NCI-H2081 (cell line): ENCODE measurements at places on chromosomes 13 and 19.

DNA sequence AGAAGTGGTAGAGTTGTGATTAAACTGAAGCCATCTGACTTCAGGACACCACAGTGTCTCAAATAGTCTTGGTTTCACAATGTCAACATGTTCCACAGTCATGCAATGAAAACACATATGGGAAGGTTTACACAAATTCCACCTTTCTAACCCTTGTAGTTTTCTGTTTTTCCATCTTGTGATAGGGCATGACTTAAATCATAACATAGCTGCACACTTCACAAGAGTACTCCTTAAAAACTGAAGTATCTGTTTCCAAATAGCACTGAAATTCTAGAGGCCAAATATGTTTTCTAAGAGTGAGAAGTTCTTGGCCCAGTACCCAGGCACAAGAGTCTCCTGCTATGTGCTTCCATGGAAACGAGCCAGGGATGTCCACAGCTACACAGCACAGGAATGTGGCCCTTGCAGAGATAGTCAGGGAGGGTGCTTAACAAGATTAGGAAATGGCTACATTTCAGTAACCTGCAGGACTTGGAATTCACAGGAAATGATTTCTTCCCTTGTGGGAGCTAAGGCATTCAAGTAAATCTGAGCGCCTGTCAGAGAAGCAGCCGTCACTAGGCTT is 269.1 kb downstream of the NDFIP2 start:
- DNase-seq: no peak

DNA sequence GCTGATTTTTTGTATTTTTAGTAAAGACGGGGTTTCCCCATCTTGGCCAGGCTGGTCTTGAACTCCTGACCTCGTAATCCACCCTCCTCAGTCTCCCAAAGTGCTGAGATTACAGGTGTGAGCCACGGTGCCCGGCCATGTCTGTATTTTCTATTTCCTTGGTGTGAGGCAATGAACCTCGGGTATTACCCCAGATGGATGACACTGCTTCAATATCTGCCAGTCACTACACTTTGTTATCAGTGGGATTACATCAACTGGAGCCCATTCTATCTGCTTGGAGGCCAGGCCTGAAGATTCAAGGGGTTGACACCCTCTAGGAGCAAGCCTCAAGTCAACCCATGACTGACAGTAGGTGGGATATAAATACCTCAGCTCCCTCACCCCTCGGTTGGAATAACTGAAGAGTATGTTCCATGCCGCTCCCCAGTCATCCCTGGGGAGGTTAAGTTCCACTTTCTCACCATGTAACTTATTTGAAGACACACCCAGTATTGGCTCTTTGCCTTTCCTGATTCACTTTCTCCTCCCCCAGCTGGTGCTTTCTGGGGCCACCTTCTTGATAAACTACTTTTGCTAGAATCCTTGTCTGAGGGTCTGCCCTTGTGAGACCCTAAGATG is 992 bp upstream of the ADGRE1 start:
- DNase-seq: no peak

GRCh38 chr19:9863759-9864158 is 28.6 kb downstream of the PIN1 start:
- no peak for DNase-seq

DNA sequence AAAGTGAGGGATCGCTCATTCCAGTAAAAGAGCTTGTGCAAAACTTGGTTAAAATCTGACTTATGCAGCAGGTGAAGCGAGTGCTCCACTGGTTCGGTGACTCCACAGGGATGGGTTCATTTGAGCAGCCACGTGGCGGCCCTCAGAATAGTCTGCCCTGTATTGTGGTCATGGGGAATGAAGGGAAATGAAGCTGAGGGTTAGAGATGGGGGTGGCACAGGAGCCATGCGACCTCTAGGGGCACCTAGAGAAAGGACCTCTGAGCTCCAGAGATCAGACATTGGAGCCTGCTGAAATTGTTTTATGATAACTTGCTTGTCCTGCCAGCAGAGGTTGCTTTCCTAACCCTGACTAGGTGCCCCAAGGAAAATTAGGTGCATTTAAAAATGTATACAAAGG is 26.6 kb downstream of the CBY2 start:
- DNase-seq: no peak

- DNase-seq: no peak
Measured at GRCh38 chr13:84393981-84394625, 511.8 kb upstream of the SLITRK1 start.

DNA sequence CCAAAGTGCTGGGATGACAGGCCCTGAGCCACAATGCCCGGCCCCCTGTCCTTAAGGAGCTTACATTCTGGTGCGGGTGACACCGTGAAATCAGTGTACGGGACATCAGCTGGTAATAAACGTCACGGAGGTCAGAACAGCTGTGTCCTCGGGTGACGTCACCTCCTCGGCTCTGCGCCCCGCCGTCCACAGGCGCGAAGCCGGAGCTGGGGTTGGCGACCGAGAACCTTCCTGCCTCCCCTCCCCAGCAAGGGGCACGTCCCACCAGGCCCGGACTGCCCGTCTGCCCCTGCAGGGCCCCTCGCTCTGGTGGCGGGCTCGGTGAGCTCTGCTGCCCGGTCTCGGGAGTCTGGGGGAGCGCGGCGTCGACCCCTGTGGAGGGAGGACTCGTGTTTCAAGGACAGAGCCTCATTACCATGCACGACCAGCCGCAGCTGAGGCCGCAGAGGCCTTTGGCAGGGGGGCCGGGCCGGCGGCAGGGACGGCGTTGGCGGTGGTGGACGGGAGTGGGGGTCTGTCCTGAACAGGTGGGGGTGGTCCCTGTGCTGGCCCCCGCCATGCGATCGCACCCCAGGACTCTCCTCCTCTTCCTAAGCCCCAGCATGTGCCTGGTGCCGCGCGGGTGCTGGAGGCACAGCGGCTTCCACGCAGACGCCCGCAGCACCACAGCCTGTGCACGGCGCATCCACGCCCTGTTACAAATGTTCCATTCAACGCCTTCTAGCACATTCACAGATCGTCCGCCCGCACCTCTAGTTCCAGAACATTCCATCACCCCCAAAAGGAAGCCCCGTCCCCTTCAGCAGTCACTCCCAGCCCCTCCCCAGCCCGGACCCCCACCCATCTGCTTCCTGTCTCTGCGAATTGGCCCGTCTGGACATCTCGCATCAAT is 5.4 kb downstream of the LINGO3 start:
- no peak for DNase-seq

DNA sequence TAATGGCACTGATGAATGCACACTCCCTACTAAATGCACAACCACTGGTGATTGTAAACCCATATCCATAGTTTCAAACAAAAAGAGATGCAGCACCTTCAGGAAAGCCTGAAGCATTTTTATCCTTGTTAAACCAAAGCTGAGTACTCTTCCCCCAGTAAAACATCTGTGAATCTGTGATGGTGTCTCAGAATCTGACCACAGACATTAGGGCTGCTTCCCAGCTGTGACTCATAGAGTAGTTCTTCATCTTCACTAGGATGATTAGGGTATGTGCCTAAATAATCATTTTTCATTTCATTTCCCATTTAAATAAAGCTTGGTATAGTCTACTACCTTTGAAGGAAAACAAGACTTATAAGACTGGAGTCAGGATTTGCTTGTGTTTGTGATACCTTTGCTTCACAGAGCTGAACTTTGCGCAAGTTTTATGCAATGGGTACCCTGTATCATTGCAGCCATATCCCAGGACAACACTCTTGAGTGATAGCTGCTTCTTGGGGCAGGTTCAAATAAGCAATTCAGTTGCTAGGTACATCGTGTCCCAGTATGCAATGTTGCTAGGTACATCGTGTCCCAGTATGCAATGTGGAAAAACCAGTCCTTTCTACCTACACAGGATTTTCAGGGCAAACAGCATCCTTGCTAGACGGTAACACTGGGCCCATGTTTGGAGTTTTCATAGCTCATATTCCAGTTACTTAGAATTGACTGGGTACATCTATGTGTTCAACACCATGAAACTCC is 277.1 kb downstream of the IRS2 start:
- no peak for DNase-seq

DNA sequence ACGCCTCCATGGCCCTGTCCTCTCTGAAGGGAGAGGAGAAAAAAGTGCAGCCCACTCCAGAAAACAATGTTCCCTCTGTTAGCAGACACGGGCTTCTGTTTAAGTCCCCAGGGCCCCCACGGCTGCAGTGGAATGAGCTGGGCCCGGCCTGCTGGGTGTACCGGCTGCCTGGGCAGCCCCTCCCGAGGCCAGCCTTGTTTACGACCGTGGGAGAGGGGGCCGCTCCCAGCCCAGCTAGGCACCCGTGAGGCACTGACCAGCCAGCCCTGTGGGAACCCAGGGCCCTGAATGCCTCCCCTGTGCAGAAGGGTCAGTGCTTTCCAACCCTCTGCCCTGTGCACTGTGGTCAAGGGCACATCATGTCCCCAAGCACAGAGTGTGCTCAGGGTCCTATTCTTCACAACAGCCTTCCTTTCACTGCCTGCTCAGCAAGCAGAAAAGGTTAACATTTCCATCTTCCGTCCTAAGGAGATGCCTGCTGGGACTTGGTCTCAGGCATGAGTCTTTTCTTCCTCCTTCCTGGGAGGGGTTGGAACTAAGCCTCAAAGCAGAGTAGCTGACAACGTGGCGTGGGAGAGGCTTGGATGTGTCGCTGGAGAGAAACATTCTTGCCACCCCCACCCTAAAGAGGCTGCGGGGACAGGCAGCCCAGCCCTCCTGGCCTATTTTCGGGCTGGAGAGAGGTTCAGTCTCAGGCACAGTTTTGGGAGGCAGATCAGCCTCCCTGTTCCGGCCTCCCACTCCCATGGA is 90.1 kb downstream of the RGCC start:
- DNase-seq: no peak

GRCh38 chr13:70310396-70311119 is 202.3 kb upstream of the KLHL1 start:
- peak; percentile 58 for DNase-seq

DNA sequence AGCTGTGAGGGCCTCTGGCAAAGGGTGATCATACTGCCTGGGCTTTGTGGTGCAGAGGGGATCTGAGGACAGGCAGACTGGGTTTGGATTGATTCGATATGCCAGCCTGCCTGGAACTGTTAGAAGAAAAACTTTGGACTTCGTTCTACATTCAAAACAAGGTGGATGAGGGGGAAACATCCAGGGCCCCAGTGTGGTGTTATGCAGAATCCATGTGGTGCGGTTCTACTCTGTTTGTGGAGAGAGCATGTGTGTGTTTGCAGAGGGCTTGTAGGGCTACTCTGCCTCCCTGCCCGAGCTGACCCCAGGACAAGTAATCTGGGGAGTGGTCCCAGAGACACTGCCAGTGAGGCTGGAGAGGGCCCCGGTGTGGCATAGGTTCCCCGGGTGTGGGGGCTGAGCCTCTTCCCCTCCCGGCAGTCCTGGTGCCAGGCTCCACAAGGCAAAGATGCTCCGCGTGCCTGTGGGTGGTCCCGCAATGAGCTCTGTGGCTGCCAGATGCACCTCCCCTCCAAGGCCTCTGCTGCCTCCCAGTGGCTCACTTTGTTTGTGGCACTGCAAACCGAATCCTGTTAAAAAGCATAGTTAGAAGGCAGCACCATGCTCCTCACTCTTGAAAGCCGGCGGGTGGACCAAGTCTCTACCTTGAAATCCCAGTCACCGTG is 22.3 kb upstream of the TFDP1 start:
- peak; percentile 68 for DNase-seq

DNA sequence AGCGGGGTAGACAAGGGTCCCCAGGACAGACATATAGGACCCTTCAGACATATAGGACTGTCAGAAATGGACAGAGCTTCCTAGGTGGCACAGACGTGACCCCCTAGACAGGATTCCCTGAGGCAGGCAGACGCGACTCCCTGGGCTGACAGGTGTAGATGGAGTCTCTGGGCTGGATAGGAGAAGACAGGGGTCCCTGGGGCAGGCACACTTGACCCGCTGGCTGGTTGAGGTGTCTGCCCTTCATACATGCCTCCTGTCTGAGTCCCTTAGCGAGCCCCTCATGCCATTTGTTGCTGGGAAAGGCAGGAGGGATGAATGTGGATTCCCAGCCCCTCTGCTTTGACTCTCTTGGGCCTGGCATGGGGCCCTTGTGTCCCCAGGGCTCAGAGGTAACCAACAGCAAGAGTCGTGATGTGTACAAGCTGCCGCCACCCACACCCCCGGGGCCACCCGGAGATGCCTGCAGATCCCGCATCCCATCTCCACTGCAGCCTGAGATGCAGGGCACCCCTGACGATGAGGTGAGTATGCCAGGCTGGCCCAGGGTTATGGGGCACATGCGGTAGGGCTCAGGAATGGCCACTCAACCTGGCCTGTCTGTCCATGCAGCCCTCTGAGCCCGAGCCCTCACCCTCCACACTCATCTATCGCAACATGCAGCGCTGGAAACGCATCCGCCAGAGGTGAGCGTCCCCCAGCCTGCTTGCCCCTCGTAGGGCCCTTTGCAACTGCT is 3.0 kb downstream of the HSPB6 start:
- DNase-seq: no peak

- DNase-seq: no peak
Measured at GRCh38 chr19:7873304-7874075, 700 bp downstream of the PRR36 start.

- DNase-seq: no peak
Measured at GRCh38 chr19:46049597-46049996, 8.8 kb upstream of the IGFL4 start.

DNA sequence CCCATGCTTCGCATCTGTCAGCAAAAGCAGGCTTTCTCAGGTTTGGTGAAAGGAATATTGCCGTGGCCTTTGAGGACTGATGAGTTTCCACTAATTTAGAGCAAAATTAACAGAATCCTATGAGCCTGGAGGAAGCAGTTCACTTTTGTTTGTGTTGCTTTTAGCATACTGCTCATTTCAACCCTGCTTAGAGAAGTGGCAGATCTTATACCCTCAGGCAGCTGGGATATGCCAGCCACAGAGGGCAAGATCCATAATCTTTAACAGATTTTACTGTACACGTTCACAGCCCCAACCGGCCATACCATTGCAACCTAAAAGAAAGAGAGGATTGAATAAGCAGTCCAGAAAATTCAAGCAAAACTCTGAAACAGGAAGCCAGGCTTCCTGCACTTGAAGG is 60.5 kb downstream of the COL4A2 start:
- DNase-seq: no peak

- DNase-seq: no peak
Measured at GRCh38 chr13:32779119-32779518, 192.9 kb downstream of the PDS5B start.

GRCh38 chr13:110109910-110110309 is 197.0 kb downstream of the COL4A1 start:
- DNase-seq: no peak

GRCh38 chr13:100365680-100366079 is 222.9 kb downstream of the GGACT start:
- no peak for DNase-seq

GRCh38 chr19:1035998-1036621 is 3.8 kb upstream of the ABCA7 start:
- no peak for DNase-seq

- DNase-seq: no peak
Measured at GRCh38 chr19:49056101-49056901, 1.2 kb downstream of the CGB7 start.

DNA sequence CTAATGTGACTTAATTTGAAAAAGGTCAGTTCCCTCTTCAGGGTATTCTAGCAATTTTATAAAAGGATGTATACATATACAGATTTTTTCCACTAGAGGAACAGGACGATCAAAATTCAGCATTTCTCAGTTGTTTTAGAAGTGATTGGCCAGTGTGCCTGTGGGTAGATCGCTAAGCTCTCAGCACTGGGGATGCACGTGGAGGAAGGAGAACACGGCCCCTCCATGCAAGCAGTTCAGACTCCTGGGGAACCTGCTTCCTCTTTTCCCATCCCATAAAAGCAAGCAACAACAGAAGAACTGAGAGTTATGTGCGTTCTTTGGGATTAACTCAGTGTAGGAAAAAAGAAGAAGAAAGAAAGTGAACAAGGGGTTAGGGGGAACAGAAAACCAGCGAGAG is 328.8 kb downstream of the FOXO1 start:
- DNase-seq: no peak

- peak; percentile 96 for DNase-seq
Measured at GRCh38 chr19:43983912-43984686, at the start of gene ZNF155. ZNF155 (plus strand) TSS chr19:43984188; CDS start chr19:43988544, 4,356 bp downstream.

- DNase-seq: no peak
Measured at GRCh38 chr13:30111810-30112209, 195.5 kb downstream of the KATNAL1 start.
